HAP-1 (cell line): ENCODE measurements at places on chromosomes 1 and 21.

DNA sequence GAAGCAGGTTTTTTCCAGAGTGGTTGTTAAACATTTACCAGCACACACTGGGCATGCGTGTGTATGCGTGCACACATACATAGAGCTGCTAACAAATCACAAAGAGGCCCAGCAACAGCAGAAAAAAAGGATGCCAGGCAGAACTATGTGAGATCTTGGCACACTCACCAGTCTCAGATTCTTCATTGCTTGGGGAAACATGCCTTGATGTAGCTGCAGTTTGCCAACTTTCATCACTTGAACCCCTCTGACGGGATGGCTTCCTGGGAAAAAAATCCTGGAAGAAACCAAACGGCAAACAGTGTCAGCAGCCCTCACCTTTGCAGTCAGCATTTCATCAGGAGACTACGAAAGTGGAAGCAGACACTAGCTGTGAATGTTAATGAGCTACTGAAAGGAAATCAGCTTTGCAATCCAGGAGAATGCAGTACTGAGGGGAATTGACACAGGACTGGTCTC, 609.1 kb downstream of the KIF26B start:
- no peak for DNase-seq

DNA sequence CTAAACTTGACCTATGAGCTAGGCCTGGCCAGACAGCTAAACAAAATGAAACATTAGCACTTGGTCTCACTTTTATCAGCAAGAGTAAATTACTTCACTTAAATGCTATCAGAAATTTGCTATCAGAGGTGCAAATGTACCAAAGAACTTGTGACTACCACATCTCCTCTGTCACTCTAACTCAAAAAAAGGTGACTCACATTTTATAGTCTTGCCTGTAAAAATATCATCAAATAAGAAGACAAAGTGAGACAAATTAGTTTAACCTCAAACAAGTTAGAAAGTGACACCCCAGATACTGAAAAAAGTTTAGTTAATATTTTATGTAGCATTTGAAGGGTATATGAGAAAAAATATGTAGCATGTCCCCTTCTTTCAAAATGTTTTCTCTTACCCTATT, 76.9 kb downstream of the EPS15 start:
- no peak for DNase-seq

GRCh38 chr21:36628761-36629460, 70.0 kb upstream of the SIM2 start:
- no peak for DNase-seq

DNA sequence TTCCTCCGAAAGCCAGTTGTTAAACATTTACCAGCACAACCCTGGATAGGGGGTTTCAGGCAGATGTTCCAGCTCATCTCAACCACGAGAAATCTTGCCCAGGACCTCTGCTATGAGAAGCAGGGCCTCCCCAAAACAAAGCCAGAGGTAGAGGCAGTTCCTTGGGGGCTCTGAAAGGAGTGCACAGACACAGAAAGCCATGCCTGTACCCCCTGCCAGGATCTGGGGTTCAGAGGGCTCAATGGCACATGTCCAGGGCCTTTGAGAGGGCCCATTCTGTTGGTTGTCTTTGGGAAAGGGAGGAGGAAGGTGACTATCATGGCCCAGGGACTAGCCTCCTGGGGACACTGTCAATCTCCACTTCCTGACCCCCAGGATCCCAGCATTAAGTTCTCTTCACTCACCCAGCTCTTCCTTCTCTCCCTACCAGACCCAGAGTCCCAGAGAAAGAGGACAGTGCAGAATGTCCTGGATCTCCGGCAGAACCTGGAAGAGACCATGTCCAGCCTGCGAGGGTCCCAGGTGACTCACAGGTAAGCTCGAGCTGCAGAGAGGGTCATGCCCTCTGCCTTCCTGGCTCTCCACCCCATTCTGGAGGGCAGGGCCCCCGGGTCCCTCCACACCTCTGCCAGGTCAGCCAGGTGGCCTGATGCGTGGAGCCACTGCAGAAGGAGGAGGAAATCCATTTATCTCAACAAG, 116.4 kb upstream of the IPO9 start:
- no peak for DNase-seq

DNA sequence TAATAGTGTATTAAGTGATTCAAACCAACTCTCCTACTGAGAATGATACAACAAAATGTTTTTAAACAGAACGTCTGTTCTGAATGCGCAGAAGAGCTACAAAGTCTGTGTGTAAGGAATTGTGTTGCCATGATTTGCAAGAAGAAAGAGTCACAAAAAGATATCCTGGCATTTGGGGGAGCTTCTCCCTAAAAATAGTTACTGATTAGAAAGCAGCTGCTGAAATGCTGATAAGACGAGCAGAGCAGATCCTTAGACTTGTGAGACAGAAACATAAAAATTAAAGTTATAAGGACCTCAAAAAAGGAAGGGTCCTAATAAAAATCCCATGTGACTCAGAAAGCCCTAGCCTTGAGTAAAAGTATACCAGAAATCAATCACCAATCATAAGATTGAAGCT, 54.9 kb upstream of the CRB1 start:
- no peak for DNase-seq

DNA sequence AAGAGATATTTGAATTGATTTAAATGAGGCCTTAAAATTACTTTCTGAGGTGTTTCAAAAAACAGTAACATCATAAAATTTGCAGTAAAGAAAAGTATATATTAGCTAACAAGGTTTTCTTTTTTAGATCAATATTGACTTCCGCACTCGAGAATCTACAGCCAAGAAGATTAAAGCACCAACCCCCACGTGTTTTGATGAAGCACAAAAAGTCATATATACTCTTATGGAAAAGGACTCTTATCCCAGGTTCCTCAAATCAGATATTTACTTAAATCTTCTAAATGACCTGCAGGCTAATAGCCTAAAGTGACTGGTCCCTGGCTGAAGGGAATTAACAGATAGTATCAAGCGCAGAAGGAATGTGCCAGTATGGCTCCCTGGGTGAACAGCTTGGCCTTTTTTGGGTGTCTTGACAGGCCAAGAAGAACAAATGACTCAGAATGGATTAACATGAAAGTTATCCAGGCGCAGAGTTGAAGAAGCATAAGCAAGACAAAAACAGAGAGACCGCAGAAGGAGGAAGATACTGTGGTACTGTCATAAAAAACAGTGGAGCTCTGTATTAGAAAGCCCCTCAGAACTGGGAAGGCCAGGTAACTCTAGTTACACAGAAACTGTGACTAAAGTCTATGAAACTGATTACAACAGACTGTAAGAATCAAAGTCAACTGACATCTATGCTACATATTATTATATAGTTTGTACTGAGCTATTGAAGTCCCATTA, 3.6 kb downstream of the RGS1 start:
- DNase-seq: no peak

DNA sequence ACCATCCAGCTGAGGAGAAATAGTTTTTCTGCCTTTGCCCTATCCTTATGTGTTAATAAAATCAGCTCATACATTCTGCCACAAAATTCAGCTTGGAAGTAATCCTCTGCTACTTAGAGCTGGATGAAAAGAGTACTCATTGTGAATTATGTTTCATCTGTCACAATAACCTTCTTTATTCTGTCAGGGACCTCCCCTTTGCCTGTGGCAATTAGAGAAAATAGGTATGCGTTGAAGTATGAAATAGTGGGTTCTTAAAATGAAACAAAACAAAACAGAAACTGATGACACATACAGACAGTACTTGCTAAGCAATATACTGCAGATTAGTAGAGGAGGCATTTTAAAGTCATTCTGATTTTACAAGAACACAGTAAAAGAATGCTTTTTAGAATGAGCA, 578.5 kb downstream of the USP25 start:
- DNase-seq: peak; percentile 94

DNA sequence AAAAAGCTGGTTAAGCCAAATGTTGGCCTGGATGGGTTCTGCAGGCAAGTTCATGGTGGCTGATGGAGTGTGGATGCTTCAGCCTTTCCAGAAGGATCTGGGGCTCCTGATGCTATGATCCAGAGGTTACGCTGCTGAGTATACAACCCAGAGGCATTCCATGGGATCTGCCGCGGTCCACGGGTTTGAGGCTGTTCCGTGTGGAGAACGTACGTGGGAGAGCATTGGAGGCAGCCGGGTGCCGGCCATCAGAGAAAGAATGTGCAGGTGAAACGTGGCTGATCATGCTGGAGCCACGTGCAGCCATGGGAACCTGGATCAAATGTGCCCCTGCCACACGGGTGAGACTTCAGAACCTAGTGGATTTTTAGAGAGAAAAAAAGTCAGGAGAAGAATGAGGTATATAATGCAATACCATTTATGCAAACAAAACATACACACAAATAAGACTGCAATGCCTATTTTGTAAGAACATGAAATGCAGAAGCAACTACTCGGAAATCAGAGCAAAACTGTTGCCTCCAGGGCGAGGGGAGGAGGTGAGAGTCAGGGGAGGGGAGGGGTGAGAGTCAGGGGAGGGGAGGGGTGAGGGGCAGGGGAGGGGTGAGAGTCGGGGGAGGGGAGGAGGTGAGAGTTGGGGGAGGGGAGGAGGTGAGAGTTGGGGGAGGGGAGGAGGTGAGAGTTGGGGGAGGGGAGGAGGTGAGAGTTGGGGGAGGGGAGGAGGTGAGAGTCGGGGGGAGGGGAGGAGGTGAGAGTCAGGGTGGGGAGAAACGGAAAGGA, 116.5 kb upstream of the C1orf174 start:
- DNase-seq: no peak

- DNase-seq: no peak
These were observed 29.6 kb downstream of the SIM2 start for GRCh38 chr21:36728371-36729111.

GRCh38 chr1:37509181-37509580, 5.4 kb downstream of the MEAF6 start:
- no peak for DNase-seq

- DNase-seq: no peak
These were observed 26.1 kb upstream of the ZNF496 start for GRCh38 chr1:247357781-247358211.

GRCh38 chr1:147472966-147473732, 68.2 kb upstream of the BCL9 start:
- DNase-seq: no peak

DNA sequence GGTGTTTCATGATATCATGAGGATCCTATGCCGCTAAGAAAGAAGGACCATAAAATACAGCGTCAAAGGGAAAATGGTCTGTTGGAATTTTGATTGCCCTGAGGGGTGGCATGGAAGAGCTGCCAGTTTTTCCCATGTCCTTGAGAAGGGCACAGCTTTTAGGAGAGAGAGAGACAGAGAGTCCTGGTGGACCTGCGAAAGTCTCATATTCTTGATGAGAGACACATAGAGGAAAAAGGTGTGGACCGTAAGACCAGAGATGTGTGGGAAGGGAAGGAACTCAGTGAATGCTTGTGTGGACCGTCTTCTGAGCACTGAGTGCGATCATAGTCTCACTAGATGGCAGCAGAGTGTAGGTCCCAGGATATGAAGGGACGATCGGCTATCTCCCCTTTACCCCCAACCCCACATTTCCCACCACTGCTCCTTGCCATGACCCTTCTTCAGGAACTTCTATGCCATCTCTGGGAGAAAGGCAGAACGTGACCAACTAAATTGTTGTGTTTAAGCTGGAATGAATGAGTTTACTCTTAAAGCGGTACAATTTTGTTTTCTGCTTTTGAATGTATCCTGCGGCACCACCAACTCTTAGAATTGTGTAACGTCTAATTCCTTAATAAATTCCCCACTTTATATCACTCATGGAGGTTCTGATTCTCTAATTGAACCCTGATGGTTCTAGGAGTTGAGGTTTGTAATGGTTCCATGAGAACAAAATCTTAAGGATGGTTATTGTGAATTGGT, 117.7 kb downstream of the CTH start:
- DNase-seq: peak; percentile 78

DNA sequence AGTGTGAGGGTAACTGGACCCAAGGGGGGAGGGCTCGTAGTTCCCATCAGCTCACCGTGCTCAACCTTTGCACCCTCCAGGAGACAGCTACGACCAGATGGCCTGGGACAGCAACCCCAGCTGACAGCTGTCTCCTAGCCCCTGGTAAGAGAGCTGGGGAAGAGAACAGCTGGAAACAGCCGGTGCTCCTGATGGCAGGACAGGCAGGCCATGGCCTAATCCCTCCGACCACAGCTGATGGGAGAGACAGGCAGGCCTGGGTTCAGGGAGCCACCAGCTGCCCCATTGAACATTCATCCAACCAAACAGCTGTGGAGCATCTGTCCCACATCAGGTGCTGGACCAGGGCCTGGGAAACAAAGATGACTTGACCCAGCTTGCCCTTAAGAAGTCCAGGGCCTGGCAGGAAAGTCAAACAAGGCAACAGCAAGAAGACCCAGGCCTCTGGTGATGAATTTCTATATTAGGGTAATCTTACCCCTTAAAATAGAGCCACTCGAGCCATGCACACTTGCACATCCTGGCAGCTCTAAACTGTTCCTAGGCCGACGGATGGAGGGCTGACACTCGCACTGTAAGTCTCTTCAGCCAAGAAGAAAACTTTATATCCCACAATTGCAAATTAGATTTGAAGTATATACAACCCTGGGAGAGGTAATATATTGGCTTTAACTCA, 12.2 kb downstream of the OLFML2B start:
- no peak for DNase-seq

DNA sequence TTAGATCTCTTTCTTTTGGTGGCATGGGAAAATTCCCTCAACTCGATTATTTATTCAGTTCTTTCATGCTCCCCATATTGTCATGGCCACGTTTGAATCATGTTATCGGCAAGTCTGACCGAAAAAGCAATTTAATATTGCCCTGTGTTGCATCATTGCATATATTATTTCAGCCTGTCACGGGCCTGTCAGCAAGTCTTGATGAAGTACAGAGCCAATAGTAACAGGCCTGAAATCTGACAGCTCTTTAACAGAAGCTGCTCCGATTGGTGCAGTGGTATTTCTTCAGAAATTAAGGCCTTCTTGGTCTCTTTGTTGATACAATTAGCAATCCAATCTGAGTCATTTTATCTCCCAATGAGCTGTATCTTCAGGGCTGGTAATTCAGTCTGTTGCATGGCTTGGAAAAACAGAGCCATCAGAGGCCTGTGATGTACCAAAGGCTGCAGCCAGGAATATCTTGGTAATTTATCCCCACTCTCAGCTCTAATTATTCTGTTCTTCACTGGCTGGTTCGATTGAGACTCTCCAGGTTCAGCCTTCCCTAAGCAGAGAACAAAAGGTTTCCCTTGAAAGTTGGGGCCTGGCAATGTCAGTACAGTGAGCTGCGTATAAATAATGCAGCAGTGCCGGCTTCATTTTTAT, 149.5 kb downstream of the FGGY start:
- no peak for DNase-seq

GRCh38 chr1:82978461-82979324, 1020.2 kb downstream of the TTLL7 start:
- DNase-seq: peak; percentile 13

- no peak for DNase-seq
These were observed 150.9 kb downstream of the HIVEP3 start for GRCh38 chr1:41767534-41768525.

GRCh38 chr1:63414691-63415365, 47.4 kb downstream of the ALG6 start:
- no peak for DNase-seq

- DNase-seq: no peak
These were observed 58.7 kb downstream of the ACP6 start for GRCh38 chr1:147611586-147611985.

DNA sequence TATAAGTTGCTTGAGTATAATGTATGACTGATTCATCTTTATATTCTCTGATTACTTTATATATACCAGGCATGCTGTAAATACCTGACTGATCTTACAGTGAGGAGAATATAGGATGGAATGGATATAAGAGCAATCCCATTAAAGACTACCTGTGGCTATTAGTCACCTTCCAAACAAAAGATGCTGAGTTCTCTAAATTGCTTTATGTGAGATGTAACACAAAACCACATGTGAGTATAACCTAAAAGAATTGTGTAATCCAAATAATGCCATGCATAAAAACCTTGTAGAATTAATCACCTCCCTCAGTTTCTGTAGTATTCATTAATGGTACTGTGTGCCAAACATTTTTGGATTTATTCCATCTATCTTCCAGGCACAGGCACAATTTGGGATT, 134.6 kb upstream of the LRRC7 start:
- DNase-seq: no peak
